Nephron progenitor cell (in vitro differentiated cells): ENCODE measurements at places on chromosomes 4 and X.

DNA sequence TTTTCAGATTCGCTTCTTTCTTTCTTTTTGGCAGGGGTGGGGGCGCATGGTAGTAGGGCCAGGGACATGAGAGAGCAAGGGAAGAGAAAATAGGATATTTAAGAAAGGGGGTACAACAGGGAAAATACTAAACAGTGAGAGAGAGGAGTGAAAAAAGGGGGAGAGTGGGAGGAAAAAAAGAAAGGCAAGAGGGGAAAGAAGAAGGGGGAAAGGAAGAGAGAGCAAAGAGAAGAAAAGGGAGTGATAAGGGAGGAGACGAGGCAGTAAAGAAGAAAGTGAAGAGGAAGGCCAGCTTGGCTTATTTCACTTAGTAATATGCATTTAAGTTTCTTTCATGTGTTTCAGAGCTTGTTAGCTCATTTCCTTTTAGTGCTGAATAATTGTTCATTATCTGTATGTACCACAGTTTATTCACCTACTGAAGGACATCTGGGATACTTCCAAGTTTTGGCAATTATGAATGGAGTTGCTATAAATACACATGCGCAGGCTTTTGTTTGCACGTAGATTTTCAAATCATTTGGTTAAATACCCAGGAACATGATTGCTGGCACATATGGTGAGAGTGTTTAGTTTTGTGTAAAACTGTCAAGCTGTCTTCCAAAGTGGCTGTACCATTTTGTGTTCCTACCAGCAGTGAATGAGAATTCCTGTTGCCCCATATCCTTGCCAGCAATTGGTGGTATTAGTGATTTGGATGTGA is 37.3 kb downstream of the CASP6 start:
- no peak for DNase-seq

DNA sequence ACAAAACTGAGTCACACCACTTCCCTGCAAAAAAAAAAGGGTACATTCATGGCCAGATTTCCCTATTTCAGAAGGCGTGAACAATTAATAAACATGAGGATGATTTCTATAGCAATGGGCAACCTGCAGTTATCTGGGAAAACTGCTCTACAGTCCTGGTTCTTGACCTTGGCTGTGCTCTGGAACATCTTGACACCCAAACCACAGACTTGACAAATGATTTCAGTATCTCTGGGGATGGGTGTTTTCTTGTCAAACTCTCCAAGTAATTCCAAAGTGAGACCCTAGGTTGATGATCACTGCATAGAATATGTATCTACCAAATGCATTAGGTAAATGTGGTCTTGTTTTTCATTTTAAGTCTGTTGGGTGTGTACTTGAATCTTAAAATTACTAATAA is 2.0 kb downstream of the DAPP1 start:
- no peak for DNase-seq

- no peak for DNase-seq
Observed at GRCh38 chrX:46628460-46629371, 55.2 kb downstream of the CHST7 start.

DNA sequence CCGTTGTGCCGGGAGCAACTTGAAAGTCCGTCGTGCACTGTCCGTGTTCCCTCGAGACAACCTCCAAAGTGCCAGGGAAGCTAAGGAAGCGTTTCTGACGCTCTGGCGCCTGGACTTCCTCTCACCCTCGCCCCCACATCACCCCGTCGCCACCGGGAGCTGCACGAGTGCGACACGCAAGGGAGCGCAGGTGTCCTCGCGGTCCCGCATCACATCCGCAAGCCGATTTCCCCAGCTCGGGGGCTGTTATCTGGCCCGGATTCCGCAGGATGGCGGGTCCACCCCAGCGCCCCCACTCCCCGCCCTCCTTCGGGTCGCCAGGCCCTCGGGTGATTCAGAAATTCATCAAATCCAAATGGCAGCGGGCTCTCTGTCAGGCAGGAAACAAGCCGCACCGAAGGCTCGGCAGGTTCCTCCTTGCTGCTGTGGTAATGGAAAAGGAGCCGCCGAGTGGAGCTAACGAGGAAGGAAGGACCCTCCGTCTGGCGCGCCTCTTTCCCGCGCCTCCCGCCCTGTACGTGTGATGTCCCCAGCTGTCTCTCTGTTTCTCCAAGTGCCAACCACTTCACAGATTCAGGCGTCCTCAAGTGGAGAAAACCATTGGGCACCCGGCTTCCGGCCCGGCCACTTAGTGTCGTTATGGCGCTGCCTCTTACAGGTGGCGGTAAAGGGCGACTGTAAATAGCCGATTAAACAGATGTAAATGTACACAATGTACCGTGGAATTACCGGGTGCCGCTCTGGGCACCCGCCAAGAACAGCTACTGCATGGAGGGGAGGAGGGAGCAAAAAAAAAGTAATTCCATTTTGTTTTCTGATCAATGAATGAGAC is 921 bp upstream of the SETD7 start:
- peak; percentile 58 for DNase-seq

GRCh38 chr4:6124386-6125102 is 75.8 kb downstream of the JAKMIP1 start:
- DNase-seq, result no peak

DNA sequence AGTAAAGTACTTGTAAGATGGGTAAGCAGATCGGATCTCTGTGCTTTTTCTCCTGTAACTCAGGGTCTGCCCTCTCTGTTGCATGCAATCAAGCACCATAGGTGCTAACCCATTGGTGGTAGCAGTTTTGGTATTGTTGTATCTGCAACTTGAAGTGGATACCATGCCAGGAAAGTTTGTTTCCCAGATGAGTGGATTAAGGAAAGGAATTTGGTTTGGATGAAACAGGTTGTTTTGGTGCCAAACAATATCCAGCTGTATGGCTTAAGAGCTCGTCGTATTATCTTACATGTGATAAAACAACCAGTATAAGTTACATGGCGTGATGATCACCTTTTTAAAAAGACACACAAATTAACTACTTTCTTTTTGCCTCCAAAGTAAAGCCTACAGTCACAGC is 280.9 kb upstream of the TENM3 start:
- DNase-seq, result no peak

DNA sequence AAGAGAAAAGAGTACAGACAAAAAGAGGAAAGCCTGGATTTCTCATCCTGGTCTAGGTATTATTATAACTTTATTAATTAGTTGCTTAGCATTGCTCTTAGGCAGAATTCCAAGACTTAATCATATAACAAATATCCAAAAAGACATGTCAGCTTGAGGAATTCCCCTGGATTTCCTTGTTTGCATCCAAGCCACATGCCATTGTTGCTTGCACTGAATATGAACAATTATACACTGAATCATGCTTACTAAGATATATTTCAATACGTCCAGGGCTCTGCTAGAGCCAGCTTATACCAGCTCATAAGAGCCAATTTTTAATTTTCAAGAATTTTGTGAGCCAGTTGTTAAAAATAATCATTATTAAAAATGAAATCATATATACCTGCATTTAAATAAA is 5.5 kb upstream of the TLR10 start:
- DNase-seq, result no peak

DNA sequence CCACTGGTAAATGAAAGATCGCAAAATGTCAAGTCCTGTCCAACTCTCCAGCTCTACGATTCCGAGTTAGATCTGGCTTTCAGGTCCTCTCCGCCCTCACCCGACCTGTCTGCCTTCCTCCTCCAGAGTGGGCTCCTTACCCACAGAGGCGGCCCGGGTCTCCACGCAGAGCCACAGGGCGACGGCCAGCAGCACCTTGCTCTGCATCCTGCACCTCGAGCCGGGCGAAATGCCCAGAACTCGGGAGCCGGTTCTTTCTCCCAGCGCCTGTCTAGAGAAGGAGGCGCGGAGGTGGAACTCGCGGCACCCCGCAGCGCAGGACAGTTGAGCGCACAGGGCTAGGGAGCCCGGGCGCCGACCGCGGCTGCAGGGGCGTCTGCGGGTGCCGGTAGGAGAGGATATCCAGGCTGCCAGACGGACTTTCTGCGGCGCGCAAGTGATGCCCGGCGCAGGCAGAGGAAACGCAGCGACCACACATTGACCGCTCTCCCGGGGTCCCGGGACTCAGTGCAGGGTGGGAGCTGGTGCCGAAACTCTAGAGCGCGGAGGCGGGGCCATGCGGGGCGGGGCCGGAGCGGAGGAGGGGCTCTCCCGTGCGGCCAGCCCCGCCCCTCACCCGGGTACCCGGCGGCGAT is at the start of gene KDR:
TSS of gene KDR (minus strand) at position 509 of the 635 bp plus-strand sequence. CDS start at position 207, 302 bp downstream.
- DNase-seq, result peak; percentile 90
